ENCODE measurements at places on chromosomes 5 and 9.

DNA sequence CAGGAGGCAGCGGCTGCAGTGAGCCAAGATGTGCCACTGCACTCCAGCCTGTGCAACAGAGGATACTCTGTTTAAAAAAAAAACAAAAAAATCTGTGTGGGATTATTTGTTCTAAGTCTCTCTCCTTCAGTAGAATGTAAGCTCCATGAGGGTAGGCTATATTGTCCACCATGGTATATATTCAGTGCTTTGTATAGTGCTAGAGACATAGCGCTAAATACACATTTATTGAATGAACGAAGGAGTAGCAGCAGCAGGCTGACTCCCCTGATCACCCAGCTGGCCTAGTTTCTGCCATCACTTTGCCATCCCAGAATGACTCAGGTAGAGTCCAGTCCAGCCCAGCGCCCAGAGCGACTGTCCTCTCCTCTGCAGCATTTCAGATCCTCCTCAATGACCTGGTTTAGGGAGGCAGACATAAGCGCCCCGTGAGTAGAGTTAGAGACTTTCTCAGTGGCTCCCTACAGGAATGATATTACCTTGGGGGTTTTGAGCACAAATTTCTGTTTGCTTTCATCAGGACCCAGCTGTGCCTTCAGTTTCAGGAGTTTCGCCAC, 716 bp downstream of the HARS1 start:
- no peak for DNase-seq

DNA sequence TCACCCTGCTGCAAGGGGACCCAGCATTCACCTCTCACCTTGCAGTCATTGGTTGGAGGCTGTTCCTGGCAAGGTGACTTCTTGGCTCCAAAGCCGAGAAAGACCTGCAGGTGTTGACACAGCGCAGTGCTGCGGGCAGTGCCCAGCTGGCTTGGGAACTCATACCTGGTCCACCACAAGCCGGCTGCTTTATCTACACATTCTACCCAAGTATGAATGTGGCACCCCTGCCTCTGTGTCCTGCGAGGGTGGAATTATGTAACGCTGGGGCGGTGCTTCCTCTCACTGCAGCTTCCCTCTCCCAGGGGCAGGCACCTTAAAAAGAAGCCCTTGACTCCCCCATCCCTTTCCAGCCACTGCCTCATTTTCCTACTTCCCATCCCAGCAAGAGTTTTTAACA, 2.5 kb upstream of the ZMYND19 start:
- DNase-seq: no peak

- no peak for DNase-seq
Measured at GRCh38 chr5:1324719-1325190, 20.1 kb downstream of the CLPTM1L start.

DNA sequence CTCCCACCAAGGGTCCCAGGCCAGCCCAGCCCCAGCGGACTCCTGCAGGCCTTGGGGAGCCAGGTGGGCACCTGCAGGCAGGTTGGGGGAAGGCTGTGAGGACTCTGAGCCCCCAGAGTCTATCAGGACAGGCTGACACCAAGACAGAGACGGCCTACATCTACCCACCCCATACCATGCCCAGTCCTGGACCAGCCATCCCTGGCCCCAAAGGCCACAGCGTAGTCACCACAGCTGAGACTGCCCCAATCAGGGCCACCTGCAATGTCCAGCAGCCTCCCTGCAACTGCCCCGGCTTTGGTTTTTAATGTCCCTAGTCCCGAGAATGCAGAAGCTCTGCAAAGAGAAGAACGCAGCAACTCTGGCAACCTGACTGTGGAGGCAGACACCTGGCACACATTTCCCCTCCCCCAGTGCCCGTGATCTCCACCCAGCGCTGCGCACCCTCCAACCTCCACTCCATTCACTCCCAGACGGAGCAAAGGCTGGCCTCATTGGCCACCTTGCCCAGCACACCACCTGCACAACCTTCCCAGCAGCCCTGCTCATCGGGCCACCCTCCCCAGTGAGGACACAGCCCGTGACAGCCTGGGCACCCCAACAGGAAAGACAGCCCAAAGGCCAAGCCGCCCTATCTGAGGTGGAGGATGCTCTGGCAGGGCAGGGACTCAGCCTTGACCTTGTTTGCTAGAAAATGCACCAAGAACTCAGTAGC, 14.9 kb downstream of the ADAMTS2 start:
- no peak for DNase-seq

DNA sequence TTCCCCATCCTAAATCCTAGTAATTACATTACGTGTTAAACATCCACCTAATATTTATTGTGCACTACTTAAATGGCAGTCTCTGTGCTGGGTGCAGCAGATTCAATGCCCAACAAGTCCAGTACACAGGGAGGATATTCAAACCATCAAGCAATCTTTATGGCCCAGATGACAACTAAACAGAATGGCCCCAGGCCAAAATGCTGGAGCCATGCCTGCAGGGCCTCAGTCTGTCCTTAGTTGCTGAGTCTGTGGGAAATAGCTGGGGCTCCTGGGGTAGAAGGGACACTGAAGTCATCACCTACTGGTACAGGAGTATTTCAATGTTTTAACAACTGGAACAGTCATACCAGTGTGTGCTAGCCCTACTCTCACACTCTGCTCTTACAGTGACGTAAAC, 153.5 kb downstream of the ZNF608 start:
- no peak for DNase-seq

- DNase-seq: no peak
Measured at GRCh38 chr9:91986248-91986647, 36.2 kb upstream of the ROR2 start.

DNA sequence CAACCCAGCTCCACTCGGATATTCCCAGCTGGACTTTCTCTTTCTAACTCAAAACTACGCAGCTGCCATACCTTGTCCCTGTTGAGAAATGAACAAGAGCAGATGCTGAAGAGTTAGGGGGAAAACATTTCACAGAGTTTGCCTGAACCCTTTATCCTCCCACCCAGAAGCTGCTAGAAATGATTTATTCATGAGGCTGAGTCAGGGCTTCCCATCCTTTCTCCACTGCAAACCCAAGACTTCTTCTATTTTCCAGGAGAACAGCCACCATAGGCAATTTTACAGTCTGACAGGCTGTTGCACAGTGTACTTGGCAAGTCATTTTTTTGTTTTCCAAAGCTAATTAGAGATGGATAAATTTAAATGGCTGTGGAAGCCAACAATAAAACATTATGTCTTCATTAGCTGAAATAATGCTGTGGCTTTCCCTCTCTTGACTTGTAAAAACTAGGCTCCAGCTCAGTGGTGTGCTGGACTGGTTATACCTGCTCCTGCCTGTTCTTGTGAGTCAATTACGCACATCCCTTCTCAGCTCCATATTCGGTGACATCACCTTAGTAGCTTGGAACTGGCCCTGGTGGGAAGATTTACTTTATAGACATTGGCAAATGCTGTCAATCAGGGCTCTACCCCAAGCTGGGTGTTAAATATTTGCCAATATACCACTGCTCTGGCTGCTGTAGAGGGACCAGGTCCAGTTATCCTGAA, 71.9 kb downstream of the KIF4B start:
- no peak for DNase-seq

DNA sequence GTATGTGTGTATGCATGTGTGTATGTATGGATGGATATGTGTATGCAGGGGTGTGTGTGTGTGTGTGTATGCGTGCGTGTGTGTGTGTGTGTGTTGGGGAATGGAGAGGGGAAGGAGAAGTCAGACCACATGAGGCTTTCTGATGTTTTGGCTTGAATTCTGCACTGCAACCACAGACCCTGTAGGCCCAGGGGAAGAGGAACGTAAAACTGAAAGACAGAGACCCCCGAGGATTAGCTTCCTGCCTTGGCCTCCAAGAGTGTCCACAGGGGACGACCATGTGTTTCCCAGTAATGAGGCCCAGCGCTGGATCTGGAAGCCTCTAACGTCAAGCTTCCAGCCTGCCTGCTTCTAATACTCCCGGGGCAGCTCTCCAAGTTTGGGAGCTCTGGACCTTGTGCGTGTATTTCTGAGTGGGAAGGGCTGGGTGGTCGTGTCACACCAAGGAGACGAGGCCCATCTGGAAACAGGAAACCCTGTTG, 5.8 kb downstream of the DCANP1 start:
- DNase-seq: no peak

- no peak for DNase-seq
Measured at GRCh38 chr5:142537938-142538337, 148.0 kb downstream of the FGF1 start.

DNA sequence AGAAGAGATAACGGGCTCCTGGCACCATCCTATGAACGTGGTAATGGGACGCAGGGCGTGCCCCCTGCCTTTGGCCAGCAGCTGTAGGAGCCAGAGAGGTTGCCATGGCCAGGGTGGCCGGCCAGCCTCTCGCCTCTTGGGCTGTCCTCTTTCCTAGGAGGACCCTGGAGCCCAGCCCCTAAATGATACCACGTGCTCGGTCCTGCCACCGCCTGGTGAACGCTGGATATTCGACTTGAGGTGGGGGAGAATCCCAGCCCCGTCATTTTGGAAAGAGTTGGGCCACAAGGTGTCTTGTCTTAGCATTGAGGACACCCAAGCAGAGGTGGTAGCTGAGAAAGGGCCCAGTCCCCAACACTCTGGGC, 391 bp upstream of the NRG2 start:
- DNase-seq: no peak

DNA sequence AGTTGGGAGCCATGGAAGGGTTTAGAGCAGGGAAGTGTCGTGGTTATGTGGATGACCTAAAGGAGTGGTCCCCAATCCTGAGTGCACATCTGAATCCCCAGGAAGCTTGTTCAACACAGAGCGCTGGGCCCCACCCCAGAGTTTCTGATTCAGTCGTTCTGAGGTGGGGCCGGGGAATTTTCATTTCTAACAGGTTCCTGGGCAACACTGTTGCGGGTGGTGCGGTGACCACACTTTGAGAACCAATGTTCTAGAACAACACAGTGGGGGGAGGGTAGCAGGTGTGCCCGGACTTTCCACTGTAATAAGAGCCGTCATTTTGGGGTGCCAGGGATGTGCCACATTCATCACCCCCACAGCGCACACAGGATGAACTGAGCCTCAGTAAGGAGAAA, 39.3 kb downstream of the DUSP1 start:
- no peak for DNase-seq

- no peak for DNase-seq
Measured at GRCh38 chr5:74413403-74414048, 227.0 kb downstream of the ENC1 start.

DNA sequence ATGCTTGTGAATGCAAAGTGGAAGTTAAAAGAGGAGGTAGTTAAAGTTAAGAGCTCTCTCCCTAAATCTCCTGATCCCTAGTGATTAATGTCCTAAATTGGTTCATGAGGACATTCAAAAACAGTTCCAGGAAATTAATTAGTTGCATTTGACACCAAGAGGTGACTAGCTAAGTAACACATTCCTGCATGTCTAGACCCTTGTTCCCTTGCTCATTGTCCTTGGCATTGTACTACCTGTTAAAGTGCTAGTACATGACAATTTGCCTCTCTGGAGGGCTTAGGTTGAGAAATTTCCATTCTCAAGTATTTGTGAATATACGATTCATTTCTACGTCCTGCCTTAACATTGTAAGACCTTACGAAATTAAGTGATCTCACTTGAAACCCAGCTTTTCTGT, 278.6 kb upstream of the CDH10 start:
- no peak for DNase-seq

- no peak for DNase-seq
Measured at GRCh38 chr9:112620388-112620787, 97.5 kb downstream of the INIP start.

DNA sequence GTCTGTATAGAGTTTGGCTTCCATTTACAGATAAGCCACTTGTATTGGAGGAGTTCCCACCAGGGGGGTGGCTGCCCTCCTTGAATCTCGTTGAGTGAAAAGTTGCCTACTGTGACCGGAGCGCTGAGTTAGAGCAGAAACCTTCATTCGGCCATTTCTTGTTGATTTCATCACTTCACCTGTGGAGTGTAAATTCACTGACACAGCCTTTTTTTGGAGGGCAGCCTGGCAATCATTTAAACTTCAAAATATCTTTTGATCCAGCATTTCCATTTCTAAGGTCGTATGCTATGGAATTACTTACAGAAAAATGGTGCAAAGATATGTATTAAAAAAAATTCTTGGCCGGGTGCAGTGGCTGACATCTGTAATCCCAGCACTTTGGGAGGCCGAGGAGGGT, 40.8 kb downstream of the PRRC2B start:
- no peak for DNase-seq

- no peak for DNase-seq
Measured at GRCh38 chr5:1447671-1448361, 2.6 kb upstream of the SLC6A3 start.

GRCh38 chr5:137580030-137580429, 80.9 kb upstream of the SPOCK1 start:
- no peak for DNase-seq

DNA sequence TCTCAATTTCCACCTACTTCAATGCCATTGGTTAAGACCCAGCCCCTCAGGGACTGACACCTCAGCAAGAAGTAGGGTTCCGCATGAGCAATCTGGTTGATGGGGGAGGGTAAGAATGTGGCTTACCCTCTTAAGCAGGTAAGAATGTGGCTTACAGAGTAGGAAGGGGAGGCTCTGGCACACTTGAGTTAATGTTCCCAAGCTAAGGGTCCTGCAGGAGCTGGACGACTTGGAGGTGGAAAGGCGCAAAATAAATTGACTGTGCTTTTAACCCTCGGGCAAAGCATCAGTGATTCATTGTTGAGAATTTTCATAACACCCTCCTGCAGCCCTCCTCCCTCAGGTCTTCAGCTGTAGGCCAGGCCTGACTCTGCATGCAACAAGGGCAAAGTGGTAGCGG, 24.9 kb upstream of the ADRA1B start:
- DNase-seq: no peak

DNA sequence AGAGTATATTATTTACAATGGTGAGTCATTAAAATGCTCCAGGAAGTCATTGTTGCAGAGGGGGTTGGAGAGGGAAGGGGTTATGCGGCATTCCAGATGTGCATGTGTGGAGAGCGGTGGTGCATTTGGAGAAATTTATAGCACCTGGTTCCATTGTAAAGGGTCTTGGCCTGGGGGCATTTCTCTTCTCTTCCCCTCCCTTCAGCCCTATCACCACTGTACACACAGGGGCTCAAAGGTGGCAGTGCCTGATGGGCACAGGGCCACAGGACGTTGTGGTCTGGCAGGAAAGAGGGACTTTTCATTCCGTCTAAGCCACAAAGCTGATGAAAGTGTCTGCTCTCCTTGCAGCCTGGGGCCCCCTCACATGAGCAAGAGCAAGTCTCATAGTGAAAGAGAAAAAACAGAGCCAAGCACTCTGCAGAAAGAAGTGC, 442.4 kb upstream of the ZNF462 start:
- DNase-seq: no peak

Data from stimulated activated CD4-positive, alpha-beta T cell treated with anti-CD3 and anti-CD28 coated beads, TNF-alpha, amount 100 ng/mL, for 48 hours (primary cell).